ENCODE measurements at places on chromosomes 5 and 9. TPM values are rescaled to one million over a fixed set of nuclear protein-coding genes. Genes with fewer than 3 reads are reported as not detected.

CXCL14 gene
- total RNA-seq = not detected

GRCh38 chr9:19032406-19032805 is 603 bp downstream of the SAXO1 start:
- ATAC-seq = no peak

- no peak for ATAC-seq
These were observed 74.9 kb downstream of the FANCC start for GRCh38 chr9:95242613-95243012.

GRCh38 chr5:180873615-180874520 is 12.8 kb upstream of the ZFP62 start:
- ATAC-seq = peak; percentile 86

GRCh38 chr9:114072184-114073140 is 5.6 kb downstream of the AMBP start:
- no peak for ATAC-seq

GRCh38 chr9:31699836-31700235 is 684.6 kb upstream of the ACO1 start:
- ATAC-seq = peak; percentile 66

GRCh38 chr9:98332405-98332831 is 77.0 kb upstream of the TBC1D2 start:
- no peak for ATAC-seq

- ATAC-seq = no peak
These were observed 1466.0 kb upstream of the C9orf72 start for GRCh38 chr9:29039258-29039657.

Measured in activated T-helper 17 cell treated with anti-CD3 and anti-CD28 coated beads, Interleukin-2, amount 50 U/mL, for 72 hours (primary cell).